ENCODE measurements at places on chromosomes 3 and 15. TPM values are rescaled to one million over a fixed set of nuclear protein-coding genes. Genes with fewer than 3 reads are reported as not detected.

The CHRD gene
- total RNA-seq = 0.63 TPM

The NANOGP8 gene
- total RNA-seq = not detected

The SH2D7 gene
- total RNA-seq = not detected

The BCL2A1 gene
- 0.13 TPM for total RNA-seq

The ITPKA gene
- total RNA-seq = 0.25 TPM

The CLDN18 gene
- total RNA-seq = not detected

The CHRFAM7A gene
- total RNA-seq = 0.76 TPM

The ZDHHC19 gene
- total RNA-seq = not detected

The LYZL4 gene
- not detected for total RNA-seq

The TRPM1 gene
- total RNA-seq = under 0.01 TPM

The SLC28A2 gene
- not detected for total RNA-seq

The RBP2 gene
- total RNA-seq = not detected

Measured in dermis microvascular lymphatic vessel endothelial cell (primary cell).